ENCODE measurements at places on chromosomes 1 and 21.

- DNase-seq, result no peak
Observed at GRCh38 chr1:180902541-180902940, 10.2 kb upstream of the KIAA1614 start.

DNA sequence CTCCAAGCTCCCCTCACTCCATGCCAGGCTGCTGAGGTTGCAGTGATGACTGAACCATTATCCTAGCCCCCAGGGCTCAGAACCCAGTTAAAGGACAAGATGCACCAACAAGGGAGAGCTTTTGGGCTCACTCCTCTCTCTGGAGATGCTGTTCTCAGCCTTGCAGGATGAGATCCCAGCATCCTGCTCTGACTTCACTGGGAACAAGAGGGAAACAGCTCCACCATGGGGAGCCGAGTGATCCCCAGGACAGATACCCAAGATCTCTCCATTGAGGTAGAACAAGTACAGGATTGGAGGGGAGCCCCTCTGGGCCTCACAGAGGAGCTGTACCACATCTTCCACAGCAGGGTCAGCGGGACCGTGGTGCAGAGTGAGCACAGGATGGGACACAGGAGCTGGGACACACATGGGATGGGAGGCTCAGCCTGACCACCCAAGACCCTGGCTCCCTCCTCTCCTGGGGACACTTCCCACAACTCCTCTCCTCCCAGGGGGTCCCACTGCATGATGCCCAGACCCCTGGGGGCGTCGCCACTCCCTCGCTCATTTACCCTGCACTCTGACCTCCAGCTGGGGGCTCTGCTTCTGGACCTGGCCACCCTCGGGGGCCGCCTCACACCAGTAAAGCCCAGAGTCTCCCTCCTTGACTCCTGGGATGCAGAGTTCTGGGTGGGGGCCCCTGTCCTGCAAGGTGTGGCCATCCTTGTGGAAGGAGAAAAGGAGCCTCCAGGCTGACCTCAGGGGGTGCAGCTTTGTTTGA is 18.6 kb upstream of the SLAMF9 start:
- DNase-seq, result no peak

DNA sequence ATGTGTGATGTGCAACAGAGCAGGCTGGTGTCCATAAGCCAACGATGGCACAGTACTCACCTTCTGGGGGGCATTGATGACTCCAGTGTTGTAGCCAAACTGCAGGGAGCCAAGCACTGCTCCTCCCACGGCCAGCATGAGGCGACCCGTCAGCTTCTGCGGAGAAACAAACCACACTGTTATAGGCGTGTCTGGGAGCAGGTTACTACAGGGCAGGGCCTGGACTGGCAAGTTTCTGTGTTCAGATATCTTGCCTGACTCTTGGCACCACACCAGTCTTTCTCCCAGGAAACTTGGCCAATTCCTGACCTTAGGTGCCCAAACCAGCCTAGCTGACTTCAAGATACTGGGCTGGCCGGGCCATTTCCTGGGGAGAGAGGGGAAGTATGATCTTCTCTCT is 15.5 kb downstream of the SLC2A1 start:
- no peak for DNase-seq

DNA sequence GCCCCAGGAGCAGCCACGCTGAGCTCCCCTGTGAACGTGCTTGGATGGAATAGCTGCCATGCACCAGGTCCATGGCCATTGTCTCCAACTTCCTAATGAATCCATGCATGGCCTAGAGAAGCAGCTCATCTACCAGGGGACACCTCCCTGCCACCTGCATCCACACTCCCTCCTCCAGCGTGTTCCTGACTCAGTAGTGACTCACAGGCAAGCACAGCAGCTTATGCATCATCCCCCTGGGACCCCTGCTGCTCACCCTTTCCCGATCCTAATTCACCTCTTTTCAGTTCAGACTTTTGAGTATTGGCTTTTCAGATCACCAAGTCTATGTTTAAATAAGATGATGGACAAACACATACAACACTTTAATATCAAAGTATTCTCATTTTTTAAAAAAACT is 39.9 kb upstream of the TADA1 start:
- no peak for DNase-seq

DNA sequence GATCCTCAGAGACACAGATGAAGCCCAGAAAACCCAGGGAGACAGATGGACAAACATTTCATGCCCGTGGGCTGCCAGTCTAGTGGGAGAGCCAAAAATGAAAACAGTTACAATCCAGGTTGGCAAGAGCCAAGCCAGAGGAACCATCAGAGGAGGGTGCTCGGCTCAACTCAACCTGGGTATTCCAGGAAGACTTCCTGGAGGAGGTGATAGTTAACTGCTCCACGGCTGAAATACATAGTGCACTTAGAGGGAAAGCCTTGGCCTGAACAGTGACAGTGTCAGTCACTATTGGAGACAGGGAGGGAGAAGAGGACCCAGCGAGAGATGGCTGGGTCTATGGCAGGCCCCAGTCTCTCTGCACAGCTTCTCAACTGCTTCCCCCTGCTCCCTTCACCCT is 1.9 kb downstream of the ARHGEF19 start:
- no peak for DNase-seq

DNA sequence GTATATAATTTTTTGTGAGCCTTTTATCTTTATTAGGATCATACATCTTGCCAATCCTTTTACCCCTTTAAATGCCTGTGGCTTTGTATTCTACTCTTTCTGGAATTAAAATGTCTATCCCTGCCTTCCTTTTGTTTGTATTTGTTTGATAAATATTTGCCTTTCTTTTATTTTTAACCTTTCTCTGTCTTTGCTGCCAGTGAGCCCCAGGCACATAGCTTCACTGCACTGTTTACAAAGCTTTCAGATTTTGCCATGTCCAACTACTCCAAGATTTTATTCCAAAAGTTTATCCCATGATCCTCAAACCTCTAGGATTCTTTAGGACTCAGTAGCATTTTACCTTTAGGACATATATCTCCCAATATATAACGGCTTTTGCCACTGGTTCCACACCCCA is 281.2 kb downstream of the PAPPA2 start:
- DNase-seq, result no peak

GRCh38 chr1:64775113-64775512 is 30.2 kb downstream of the RAVER2 start:
- DNase-seq, result no peak

DNA sequence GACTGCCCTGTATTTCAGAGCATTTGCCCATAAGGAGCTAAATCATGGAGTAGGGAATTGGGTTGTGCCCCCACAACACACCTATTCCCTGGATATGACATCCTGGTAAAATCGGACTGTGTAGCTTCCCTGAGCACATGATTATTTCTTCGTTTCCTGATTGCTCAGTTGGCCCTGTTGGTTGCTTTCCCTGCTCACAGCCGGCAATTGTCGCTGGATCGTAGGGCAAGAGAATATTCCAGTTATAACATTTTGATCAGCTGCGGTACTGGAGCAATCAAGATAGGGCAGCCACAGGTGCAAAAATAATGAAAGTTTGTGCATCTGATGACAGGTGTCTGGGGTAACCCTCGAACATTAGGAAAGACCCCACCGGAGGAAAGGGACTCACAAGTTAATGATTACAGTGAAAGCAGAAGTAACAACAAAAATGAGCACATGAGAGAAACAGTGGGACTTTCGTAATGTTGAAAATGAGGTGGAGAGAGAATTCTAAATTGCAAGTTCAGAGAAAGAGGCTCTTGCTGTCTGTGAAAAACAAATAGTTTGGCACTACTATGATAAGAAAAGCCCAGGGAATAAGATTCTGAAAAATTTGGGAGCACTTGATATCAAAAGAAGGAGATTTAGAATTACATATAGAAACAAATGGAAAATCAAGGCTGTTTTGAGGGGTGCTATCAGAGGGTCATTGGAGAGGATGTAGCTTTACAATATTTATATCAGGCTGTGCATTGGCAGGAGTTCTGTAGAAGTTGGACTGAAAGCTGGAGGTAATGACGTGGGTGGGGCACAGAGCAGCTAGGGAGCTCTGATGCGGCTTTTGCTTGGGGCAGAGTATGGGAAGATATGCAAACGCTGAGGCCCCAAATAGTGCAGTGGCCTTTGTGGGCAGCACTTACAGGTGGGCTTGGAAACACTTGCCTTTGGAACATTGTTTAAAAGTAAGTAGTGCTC is at the start of gene MAB21L3:
MAB21L3 (plus strand) TSS at position 833 of the 957 bp plus-strand sequence. CDS start 1,217 bp downstream, outside the sequence.
- DNase-seq, result no peak

DNA sequence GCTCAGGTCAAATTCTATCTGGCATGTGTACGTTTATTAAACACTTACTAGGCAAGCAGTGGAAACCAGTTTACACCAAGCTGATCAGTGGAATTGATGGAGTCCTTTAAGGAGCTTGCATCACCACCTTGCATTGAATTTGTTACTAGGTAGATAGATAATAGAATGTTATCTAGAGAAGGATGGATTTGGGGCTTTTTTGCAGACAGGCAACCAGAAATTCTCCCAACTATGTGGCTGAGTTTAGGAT is 44.9 kb downstream of the HHAT start:
- DNase-seq, result no peak

DNA sequence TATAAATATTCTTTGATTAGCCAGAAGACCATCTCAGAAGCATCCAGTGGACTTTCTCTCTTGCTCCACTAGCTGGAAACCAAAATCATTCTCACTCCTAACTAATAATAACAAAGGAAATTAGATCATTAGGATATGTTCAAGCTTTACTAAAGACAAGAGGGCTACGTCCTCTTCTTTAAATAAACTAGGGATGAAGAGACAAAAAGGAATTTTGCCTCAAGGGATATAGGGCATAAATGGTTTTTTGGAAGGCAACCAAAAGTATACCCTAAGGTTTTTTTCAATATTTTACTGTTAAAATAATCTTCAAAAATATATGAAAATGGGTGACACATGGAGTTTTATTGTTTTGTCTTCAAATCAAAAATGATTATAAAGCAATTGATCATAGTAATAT is 745.8 kb downstream of the MRPL39 start:
- no peak for DNase-seq

GRCh38 chr21:32083197-32083596 is 195.7 kb downstream of the MIS18A start:
- DNase-seq, result peak; percentile 87

DNA sequence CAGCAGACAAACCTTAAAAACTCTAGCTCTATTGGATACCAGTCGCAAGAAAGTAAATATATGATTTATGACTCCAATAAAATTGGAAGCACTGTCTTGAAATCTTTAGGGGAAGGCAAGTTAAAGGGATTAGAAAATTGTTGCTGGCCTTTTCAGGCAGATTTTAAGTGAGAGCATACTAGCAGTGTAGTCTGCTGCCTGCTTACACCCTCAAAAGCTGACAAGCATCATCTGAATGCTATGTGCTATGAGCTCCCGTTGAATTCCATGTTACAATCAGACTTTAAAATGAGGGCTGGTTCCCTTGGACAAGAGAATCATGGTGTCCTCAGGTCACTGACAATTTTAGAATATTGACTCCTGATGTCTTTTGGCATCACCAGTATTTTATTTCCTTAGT is 271.1 kb upstream of the C1orf105 start:
- DNase-seq, result no peak

GRCh38 chr1:1092149-1092855 is 18.2 kb upstream of the RNF223 start:
- no peak for DNase-seq

DNA sequence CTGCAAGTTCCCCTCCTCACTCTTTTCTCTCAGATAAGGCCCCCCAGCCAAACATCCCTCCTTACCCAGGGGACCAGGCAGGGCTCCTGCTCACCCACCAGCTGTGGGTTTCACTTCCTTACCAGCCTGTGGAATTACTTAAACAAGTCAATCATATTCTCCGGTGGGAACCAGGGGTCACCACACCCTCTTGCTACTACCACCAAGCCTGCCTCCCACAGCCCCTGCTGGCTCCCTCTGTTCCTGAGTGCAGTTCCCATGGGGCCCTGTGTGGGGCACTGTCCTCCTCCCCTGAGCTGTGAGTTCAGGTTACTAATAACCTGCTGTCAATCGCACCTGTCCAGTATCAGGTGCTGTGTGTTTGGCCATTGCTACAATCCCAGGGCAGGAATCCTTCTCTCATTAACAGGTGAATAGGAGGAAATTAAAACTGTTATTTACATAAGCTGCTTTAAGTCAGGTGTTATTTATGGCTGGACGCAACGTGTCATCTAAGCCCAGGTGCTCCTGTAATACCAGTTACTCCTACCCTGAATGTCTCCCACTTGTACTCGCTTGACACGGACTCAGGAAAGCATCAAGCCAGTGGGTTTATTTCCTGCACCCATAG is 53.1 kb upstream of the LBR start:
- DNase-seq, result peak; percentile 76

GRCh38 chr1:209988706-209989105 is 50.7 kb downstream of the SYT14 start:
- DNase-seq, result no peak

DNA sequence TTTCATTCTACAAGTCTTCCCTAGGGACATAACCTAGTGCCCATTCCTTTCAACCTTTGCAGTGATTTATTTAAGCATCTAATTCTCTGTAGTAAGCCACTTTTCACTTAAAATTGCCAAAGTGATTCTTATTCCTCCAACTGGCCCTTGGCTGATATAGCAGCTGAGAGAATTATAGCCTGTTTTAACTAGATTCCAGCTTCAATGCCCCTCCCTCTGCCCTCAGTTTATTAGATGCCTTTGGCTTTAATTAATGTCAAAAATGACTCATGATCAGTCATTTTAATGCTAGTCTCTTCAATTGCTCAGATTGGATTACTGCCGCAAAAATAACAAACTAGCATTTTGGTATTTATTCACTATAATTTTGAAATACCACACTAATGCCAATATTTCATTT is 145.4 kb upstream of the KCTD3 start:
- no peak for DNase-seq

- DNase-seq, result no peak
Observed at GRCh38 chr1:74953622-74954021, 180.6 kb upstream of the LHX8 start.

GRCh38 chr1:109609881-109610280 is 9.5 kb downstream of the GNAT2 start:
- no peak for DNase-seq

GRCh38 chr1:244154872-244155531 is 103.9 kb downstream of the ZBTB18 start:
- DNase-seq, result no peak

GRCh38 chr21:41519806-41520559 is 12.0 kb upstream of the TMPRSS2 start:
- DNase-seq, result no peak

- no peak for DNase-seq
Observed at GRCh38 chr1:34885405-34886247, 26.1 kb upstream of the SMIM12 start.

GRCh38 chr21:42039470-42039901 is 29.3 kb upstream of the ZBTB21 start:
- no peak for DNase-seq

- DNase-seq, result no peak
Observed at GRCh38 chr1:38512024-38512767, 347.4 kb downstream of the RRAGC start.

GRCh38 chr1:48680411-48681035 is 96.2 kb downstream of the BEND5 start:
- no peak for DNase-seq

GRCh38 chr1:186605762-186606350 is 74.4 kb downstream of the PTGS2 start:
- no peak for DNase-seq

- DNase-seq, result no peak
Observed at GRCh38 chr1:17688217-17688810, 66.8 kb upstream of the ACTL8 start.

GRCh38 chr1:2314803-2315673 is 76.3 kb downstream of the MORN1 start:
- DNase-seq, result no peak

- DNase-seq, result no peak
Observed at GRCh38 chr21:33949516-33950430, 34.2 kb upstream of the ATP5PO start.

GRCh38 chr21:34974162-34974981 is 74.7 kb downstream of the RUNX1 start:
- DNase-seq, result no peak

All from NCI-H1436 treated with DMSO at 0.1 percent for 48 hours (cell line).